Spinal cord (tissue), 10 donors: ENCODE measurements at places on chromosomes 5 and 9. TPM values are rescaled to one million over a fixed set of nuclear protein-coding genes. Genes with fewer than 3 reads are reported as not detected.

Gene ARHGEF39
- 3.2 TPM for polyA plus RNA-seq

Gene CCL27
- polyA plus RNA-seq, result 1.0 TPM

Gene ANKDD1B
- polyA plus RNA-seq, result 3.0 TPM

Gene WDR31
- polyA plus RNA-seq, result 3.6 TPM

Gene ADAMTS12
- polyA plus RNA-seq, result 8.7 TPM

Gene TXNDC8
- not detected for polyA plus RNA-seq

Gene HMMR
- 4.7 TPM for polyA plus RNA-seq

Gene PPIC
- polyA plus RNA-seq, result 29.0 TPM

Gene KCTD16
- polyA plus RNA-seq, result 9.3 TPM

Gene ZNF618
- polyA plus RNA-seq, result 17.0 TPM

Gene FER
- 21.4 TPM for polyA plus RNA-seq

Gene ANXA6
- polyA plus RNA-seq, result 215 TPM

Gene PDE6A
- 0.06 TPM for polyA plus RNA-seq

Gene DMRT2
- 3.9 TPM for polyA plus RNA-seq

Gene IL4
- 0.43 TPM for polyA plus RNA-seq

Gene PLEKHG4B
- polyA plus RNA-seq, result 18.2 TPM

Gene GABBR2
- 119 TPM for polyA plus RNA-seq

Gene ABLIM3
- polyA plus RNA-seq, result 94.7 TPM

Gene NMUR2
- polyA plus RNA-seq, result 1.0 TPM

Gene SLC6A19
- polyA plus RNA-seq, result 0.22 TPM

Gene PLPP6
- polyA plus RNA-seq, result 14.0 TPM

Gene CD180
- polyA plus RNA-seq, result 1.2 TPM

Gene TNFSF8
- 0.56 TPM for polyA plus RNA-seq

Gene CAPSL
- 8.7 TPM for polyA plus RNA-seq

Gene LECT2
- polyA plus RNA-seq, result 1.7 TPM

Gene PCDHGB5
- polyA plus RNA-seq, result 33.5 TPM

Gene HDHD3
- polyA plus RNA-seq, result 15.4 TPM

Gene SPAG8
- polyA plus RNA-seq, result 16.5 TPM

Gene FAT2
- 0.82 TPM for polyA plus RNA-seq
